Testis (tissue), 5 donors: ENCODE measurements at places on chromosomes 7 and 10. TPM values are rescaled to one million over a fixed set of nuclear protein-coding genes. Genes with fewer than 3 reads are reported as not detected.

RNLS gene
- 13.0 TPM for polyA plus RNA-seq

DNA sequence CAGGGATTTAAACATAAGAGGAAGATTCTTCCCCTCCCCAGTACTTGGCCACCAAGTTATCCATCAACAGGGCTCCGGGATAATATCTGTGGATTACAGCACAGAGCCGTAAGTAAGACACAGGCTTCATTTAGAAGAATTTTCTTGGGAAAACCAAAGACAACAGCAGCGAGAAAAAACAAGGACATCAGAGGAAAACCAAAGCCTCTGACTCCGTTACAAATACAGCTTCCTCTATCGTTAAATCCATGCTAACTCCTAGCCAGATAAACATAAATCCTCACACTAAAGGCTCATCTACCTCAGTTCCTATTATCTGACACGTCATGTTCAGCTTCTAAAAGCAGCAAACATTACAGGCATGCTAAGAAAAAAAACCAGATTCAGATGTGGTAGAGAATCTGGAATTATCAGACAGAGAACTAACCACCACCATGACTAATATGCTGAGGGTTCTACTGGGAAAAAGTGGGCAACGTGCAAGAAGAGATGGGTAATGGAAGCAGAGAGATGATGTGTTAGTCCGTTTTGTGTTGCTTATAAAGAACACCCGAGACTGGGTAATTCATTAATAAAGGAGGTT lies 48.4 kb downstream of the BRI3 start:
- no peak for DNase-seq

GRCh38 chr10:101050208-101051069 lies 11.3 kb upstream of the KAZALD1 start:
- peak; percentile 80 for DNase-seq

DNA sequence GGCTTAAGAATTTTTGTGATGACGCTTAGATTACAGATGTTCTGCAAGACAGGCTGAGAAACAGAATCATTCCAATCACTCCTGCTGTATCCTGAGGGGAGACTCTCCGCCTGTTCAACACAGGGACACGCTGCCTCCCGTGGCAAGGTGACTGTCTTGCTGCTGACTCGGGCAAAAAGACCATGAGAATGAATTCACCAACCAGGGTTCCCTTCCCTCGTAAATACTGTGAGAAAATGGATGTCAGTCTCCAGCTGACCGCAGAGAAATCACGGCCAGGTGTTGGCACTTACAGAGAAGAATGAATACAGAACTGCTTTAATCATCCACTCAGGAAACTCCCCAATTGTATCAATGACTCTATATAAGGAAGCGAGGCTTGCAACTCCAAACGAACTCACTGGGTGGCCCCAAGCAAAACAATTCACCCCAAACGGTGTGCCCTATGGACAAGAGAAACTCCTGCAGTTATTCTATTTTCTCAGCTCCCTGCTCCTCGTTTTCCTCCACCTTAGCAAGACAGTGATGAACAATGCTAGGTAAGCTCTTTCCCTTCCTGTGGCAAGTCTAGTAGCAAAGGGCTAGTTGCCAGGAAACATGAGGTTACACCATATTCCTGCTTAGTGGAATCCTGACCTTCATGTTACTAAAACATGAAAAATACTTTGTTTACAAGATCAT lies 22.8 kb downstream of the GNA12 start:
- no peak for DNase-seq

PTPN20 gene
- polyA plus RNA-seq: 23.1 TPM

VIPR2 gene
- polyA plus RNA-seq: 2.5 TPM

GRCh38 chr10:78811174-78811573 lies 257.6 kb upstream of the ZMIZ1 start:
- no peak for DNase-seq

LEP gene
- 0.46 TPM for polyA plus RNA-seq

GRCh38 chr7:2640482-2640830 lies 8.7 kb downstream of the TTYH3 start:
- DNase-seq: no peak

ZNF107 gene
- 2.4 TPM for polyA plus RNA-seq

MCM10 gene
- 2.1 TPM for polyA plus RNA-seq

- peak; percentile 21 for DNase-seq
Measured at GRCh38 chr10:88027570-88027969, 164.1 kb downstream of the PTEN start.

CYCS gene
- polyA plus RNA-seq: 127 TPM

HHEX gene
- polyA plus RNA-seq: 5.6 TPM

DNA sequence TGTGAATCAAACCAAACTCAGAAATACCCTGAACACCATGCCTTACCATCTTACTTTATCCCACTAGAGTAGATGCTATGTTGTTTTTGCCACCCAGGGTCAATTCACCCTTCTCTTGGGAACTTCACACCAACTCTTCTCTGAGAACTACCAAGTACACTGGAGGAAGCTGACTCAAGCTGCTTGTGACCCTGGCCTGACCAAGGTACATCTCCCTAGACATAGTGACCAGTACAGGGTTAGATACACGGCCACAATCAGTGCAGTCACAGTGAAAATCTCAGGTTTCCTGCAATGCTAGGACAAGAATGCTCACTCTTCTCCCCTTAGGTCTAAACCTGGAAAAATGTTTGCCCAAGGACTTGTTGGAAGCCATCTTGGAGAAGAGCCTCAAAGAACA lies 31.8 kb downstream of the EZH2 start:
- no peak for DNase-seq

MRC1 gene
- 20.4 TPM for polyA plus RNA-seq

AOAH gene
- 3.8 TPM for polyA plus RNA-seq

- no peak for DNase-seq
Measured at GRCh38 chr10:96073722-96074121, 30.3 kb downstream of the CCNJ start.

GRCh38 chr10:21363731-21364104 lies 161.8 kb downstream of the SKIDA1 start:
- no peak for DNase-seq

PIP gene
- polyA plus RNA-seq: not detected

GRCh38 chr10:116444527-116445142 lies 17.0 kb downstream of the PNLIPRP3 start:
- peak; percentile 64 for DNase-seq

ABCC2 gene
- 4.3 TPM for polyA plus RNA-seq

HYAL4 gene
- polyA plus RNA-seq: 2.4 TPM

- no peak for DNase-seq
Measured at GRCh38 chr10:61175316-61175715, 231.3 kb upstream of the RHOBTB1 start.

DNA sequence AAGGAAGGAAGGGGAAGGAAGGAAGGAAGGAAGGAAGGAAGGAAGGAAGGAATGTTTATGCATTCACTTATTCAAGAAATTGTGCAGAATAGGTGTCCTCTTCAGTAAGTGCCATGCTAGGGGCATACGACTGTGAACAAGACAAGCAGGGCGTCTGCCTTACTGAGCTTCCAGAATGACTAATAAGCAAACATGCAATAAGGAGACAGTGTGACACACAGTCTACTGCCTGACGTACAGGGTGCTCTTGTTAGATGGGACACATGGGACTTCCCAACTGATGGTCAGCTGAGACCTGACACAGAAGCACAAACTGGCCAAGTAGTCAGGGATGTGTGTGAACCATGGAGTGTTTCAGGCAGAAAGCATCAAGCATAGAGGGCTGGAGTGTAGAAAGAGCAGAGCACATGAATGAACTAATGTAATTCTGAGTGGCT lies 18.2 kb downstream of the DNAJC12 start:
- no peak for DNase-seq
